Substantia nigra (tissue), 51 donors: ENCODE measurements at places on chromosomes 11 and 22.

DNA sequence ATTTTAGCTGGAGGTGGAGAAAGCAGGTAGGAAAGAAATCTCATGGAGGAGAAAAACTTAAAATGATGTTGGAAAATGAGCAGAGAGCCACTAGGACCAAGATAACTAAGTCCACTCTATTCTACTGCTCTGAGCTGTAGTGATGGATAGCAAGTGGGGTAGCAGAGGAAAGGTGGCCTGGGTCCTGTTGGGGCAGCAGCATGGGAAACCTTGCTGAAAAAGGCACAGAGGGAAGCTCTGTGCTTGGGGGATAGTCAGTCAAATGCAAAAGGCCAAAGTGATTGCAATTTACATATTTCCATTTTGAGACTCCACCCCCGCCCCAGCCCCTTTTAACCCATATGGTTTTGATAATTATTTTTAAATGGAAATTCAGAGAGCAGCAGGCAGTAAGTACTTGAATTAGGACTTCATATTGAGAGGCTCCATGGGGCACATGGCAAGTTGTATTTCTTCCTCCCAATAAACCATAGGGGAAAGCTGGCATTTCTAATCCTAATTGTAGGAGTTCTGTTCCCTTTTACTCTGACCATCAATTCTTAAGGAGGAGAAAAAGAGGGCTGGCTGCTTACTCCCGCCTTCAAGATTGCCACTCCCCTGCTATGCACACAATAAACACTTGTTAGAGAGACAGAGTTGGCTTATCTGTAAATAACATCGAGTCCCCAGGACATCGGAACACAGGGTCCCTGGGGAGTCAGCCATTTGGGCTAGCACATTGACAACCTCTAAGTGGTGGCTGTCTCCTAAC is 1341.5 kb upstream of the TENM4 start:
- DNase-seq, result no peak

DNA sequence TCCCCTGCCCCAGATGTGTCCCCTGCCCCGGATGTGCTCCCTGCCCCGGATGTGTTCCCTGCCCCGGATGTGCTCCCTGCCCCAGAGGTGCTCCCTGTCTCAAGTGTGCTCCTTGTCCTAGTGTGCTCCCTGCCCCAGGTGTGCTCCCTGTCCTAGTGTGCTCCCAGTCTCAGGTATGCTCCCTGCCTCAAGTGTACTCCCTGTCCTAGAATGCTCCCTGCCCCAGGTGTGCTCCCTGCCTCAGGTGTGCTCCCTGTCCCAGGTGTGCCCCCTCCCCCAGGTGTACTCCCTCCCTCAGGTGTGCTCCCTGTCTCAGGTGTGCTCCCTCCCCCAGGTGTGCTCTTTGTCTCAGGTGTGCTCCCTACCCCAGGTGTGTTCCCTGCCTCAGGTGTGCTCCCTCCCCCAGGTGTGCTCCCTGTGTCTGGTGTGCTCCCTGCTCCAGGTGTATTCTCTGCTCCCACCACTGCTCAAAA is 48.7 kb upstream of the RASD2 start:
- DNase-seq, result no peak

- DNase-seq, result no peak
Measured at GRCh38 chr11:62295504-62295903, 3.4 kb downstream of the SCGB1D4 start.

DNA sequence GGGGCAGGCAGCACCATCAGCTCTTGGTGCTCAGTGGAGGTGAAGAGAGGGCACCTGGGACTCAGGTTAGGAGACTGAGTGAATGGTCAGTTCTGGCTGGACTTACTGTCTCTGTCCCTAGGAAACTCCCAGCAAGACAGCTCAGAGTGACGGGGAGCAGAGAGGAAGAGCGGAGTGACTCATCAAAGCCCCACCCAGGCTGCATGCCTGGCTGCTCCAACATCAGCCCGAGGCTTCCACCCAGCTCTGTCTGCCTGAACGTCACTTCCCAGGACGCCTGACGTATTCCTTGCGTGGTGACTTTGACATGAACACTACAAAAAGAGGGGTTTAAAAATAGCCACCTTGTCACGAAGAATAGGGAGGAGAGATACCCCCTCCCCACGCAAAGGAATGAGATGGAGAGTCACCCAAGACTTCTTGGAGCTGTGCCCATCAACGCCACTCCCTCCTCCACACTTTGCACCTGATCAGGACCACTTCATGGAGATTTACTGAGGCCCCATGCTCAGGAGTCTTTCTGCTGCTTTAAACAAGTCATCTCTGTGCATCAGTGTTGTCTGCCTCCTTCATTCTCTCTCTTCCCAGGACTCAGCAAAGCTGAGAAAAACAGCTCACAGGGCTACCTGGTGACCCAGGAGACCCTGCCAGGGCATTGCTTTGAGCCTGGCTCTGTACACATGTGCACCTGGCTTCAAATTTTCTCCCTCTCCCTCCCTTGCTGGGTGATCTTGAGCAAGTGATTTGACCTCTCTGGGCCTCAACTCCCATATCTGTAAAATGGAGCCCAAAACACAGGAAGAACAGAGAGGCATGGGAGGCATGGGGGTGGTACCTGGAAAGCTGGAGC is 83.1 kb downstream of the MN1 start:
- no peak for DNase-seq

- DNase-seq, result no peak
Measured at GRCh38 chr11:40921246-40921645, 538.2 kb downstream of the LRRC4C start.

- no peak for DNase-seq
Measured at GRCh38 chr11:132556316-132556715, 976.0 kb downstream of the OPCML start.

GRCh38 chr11:109972181-109972715 is 120.9 kb upstream of the ZC3H12C start:
- no peak for DNase-seq

GRCh38 chr11:130773244-130773820 is 142.9 kb downstream of the SNX19 start:
- no peak for DNase-seq

GRCh38 chr11:84214557-84214956 is 928.4 kb upstream of the CCDC90B start:
- no peak for DNase-seq

DNA sequence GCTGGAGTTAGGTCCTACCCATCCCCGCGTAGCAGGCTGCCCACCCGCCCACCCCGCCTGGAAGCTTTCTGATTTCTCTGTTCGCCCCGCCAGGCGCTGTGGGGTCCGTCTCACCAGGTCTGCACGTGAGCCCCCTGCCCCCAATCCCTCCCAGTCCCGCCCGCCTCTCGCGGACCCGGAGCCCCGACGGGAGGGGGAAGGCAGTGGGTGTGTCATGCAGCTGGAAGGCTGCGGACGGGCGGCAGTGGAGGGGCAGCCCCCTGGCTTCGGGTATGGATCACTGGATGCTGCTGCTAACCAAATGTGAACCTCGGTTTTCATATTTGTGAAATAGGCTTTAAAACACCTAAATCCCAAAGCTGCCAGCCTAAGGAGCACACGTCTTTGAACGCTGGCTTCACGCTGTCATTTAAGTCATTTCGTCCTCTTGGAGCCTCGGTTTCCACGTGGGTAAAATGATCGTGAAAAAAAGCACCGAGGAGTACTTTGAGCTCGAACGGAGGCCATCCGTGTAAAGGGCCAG is 568 bp upstream of the BIK start:
- DNase-seq, result no peak

DNA sequence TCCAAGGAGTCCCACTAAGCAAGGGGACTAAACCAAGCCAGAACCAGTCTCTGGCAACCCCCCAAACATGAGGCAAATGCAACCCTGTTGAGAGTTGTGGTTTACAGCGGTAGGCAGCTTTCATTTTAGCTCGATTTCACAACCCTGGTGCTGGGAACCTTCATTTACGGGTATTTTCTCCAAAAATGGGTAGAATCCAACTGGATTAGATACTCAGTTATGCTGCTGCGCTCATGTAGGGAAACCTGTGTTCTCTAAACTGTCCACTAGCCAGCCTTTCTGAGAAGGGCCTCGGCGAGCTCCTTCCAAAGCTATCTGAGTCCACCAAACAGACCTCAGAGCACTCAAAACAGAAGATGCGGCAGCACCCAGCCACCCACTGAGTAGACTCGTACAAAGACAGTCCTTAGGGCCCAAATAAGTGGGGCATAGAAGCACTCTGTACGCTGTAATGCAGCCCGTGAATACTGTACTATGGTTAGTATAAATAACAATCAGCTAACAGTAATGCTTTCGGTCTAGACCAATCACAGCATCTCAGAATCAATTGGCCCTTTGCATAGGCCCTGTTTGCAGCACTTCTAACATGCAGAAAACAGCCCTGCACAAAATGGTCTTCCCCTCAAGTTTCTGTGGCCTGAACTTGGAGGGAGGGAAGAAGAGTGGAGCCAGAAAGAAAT is 104.7 kb downstream of the ETS1 start:
- no peak for DNase-seq
